ENCODE measurements at places on chromosomes 1 and 21. TPM values are rescaled to one million over a fixed set of nuclear protein-coding genes. Genes with fewer than 3 reads are reported as not detected.

MX2 gene
- 3.9 TPM for total RNA-seq

- DNase-seq: no peak
Measured at GRCh38 chr1:237858992-237859391, 31.7 kb downstream of the ZP4 start.

DNA sequence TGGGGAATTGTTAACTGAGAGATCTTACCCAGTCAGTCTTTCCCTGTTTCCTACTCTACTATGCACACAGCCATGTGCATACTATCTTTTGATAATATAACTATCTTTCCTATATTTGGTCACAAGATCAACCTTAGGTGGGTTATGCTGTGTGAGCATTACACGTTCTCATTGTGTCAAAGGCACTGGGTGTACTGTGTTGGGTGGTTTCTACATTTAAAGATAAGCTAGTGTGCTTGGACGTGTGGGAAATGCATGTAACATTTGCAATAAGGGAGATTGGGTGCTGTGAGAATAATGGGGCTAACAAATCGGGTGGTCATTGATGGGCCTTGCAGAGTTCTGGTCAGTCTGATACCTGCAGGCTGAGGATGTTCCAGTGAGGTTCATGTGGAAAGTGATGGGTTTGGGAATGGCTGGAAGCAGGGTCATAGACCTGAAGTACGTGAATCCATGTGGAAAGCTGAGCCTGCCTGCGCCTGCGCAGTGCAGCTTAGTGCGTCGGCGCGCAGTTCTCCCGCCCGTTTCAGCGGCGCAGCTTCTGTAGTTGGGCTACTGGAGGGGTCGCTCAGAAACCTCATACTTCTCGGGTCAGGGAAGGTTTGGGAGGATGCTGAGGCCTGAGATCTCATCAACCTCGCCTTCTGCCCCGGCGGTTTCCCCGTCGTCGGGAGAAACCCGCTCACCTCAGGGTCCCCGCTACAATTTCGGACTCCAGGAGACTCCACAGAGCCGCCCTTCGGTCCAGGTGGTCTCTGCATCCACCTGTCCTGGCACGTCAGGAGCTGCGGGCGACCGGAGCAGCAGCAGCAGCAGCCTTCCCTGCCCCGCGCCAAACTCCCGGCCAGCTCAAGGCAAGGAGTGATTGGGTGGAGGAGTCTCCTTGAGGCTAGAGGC lies at the start of gene MSH4:
TSS of gene MSH4 (plus strand) at position 507 of the 897 bp plus-strand sequence. CDS start at position 611, 104 bp downstream.
- no peak for DNase-seq

RBM11 gene
- 8.1 TPM for total RNA-seq

- DNase-seq: no peak
Measured at GRCh38 chr1:82455342-82455741, 654.6 kb downstream of the ADGRL2 start.

DNA sequence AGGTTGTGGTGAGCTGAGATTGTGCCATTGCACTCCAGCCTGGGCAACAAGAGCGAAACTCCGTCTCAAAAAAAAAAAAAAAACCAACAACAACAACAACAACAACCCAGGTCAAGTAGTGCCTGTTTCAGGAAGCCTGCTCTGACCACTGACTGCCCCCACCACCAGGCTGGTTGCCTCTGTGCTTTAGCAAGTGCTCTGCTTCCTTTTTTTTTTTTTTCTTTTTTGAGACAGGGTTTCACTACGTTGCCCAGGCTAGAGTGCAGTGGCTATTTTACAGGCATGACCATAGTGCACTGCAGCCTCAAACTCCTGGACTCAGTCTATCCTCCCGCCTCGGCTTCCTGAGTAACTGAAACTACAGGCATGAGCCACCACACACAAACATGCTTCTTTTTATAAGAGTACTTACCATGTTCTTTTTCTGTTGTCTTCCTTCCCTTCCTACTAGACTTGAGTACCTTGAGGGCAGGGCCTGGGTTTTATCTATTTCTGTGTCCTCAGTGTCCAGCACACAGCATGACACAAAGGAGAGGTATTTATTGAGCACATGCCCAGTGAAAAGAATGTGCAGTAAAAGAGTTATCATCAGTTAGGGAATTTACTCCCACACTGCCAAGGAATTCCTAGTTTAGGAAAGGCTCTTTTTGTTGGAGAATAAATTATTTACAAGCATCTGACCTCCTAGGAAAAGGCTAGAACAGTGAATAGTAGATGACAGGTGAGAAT lies 9.9 kb upstream of the COA7 start:
- DNase-seq: no peak
